Suprapubic skin (tissue), 4 donors: ENCODE measurements at places on chromosomes 12 and 14. TPM values are rescaled to one million over a fixed set of nuclear protein-coding genes. Genes with fewer than 3 reads are reported as not detected.

Gene LRTM2
- total RNA-seq, result not detected

DNA sequence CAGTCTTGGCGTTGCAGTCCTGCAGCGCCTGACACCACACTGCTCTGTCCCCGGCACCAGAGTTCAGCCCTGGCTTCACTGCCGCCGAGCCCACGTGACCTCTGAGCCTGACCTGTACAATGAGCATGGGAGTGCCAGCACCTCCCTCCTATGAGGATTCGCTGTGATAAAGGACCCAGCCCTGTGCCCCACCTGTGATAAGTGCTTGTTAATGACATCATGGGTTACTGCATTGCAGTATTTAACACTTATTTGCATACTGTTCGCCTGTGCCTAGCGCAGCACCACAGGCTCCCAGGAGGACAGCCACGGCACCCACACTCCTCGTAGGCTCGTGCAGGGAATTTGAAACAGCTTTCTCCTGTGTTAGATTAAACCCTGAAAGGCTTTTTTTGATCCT is 118.2 kb upstream of the GSC start:
- DNase-seq, result no peak

Gene HNRNPC
- total RNA-seq, result 355 TPM

Gene EML5
- total RNA-seq, result 0.42 TPM

DNA sequence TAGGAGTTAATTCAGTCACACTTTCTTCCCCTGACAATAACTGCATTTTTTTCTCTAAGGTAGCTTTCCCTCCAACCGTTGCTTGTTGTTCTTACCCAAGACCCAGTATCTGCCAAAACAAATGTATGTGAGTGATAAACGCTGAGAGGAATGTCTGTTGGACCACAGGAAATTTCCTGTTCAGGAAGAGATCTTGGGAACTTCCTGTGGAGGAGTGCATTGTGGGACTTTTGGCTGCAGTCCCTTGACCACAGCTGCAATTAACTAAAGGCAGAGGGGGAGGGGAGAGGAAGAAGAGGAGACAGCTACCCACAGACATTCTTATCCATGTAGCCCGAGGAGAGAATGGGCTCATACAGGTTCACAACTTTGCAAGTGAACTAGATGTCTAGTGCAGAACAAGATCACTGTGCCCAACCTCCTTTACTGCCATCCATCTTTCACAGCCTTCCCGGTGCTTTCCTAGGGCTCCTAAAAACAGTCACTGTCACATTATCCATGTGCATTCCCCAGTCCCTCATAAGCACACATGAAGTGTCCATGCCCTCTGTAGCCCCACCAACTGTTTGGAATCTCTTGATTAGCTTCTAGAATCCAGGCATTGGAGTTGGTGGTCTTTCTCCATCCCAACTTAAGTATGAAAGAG is 149.5 kb downstream of the ETV6 start:
- no peak for DNase-seq

Gene VWF
- total RNA-seq, result 91.7 TPM

Gene ZDHHC22
- total RNA-seq, result not detected

Gene BAG5
- 36.2 TPM for total RNA-seq

Gene CMA1
- not detected for total RNA-seq

DNA sequence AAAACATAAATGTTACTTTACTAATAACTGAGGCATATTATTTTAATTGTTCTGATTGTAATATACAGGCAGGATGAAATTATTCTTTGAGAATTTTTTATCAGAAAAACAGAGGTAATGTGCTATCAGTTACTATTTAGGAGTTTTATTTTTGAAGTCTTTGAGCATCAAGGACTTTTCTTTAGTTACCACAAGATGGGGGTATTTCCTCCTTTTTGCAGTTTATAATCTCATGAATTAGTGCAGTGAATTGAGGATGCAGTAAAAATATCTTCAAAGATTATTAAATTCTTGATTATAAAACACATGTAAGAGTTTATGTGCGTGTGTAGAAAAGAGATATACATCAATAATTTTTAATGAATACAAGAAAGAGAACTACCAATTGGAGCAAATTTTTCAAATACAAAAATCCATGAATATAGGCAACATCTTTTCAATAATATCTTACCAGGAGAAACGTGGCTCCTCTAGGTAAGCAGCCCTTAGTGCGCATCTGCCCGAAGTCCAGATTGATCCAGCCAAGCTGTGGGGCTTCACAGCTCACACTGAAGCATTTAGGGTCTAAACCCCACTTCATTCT is 71.6 kb downstream of the ERGIC2 start:
- no peak for DNase-seq

GRCh38 chr14:45253754-45254310 is 830 bp upstream of the MIS18BP1 start:
- peak; percentile 69 for DNase-seq

GRCh38 chr12:90333939-90334338 is 621.0 kb downstream of the CCER1 start:
- no peak for DNase-seq

DNA sequence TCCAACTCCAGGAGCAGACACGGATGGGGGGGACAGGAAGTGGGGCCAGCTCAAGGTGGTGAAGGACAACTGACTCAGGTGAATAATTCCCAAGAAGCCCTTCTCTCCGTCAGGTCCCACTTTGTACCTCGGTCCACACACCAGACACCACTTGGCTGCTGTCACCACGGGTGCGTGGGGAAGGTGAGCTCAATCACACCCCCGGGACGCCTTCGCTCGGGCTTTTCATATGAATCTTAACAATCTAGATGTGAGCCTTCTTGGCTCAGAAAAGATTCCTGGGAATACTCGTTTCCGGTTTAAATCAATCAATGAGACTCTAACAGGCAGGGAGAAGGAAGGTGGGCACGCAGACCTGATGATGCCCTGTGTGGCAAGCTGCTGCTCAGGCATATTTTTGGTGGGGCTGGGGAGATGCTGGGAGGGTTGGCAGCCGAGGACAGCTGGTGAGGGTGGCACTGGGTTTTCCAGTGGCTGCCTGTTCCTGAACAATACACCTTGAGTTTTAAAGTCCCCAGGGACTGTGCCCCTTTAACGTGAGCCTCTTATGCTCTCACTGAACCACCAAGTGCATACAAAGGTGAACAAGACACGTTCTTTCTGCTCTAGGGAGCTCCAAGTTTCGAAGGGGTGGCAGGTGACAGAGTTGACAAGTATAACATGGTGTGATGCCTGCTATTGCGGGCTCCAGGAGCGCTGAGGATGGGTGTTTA is 5.1 kb downstream of the TESC start:
- DNase-seq, result no peak

DNA sequence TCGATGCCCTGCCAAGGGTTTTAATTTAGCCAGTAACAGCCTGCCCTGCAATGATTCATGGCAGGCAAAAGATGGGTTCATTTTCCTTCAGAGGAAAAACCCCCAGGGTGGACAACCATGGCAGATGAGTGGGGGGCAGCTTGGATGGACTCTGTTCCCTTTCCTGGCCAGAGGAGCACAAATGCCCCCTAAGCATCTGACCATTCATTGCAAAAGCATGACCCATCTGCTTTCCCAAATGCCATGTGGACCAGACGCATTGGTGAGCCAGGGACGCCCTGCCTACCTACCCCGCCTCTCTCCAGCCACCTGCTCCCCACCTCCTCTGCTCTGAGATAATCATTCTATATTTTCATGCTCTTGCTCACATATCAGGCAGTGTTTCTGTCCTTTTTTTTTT is 281.9 kb downstream of the DPF3 start:
- no peak for DNase-seq

DNA sequence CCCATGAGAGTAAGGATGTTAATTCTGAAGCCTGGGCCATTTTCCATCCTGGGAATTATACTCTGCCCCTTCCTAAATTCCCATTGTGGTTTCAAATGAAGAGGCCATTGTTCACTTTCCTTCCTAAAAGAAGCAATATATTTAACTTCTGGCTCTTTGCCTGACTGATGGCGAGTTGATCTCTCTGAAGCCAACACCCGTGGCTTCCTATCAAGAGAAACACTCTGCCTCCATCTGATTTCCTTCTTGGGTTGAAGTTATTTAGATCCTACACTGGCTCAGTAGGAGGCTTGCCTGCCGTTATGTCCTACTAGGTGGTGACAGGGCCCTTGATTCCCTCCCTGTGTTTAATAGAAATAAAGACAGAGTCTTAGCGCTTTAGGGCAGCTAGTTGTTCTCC is 97.4 kb downstream of the PRKCH start:
- no peak for DNase-seq

Gene NINJ2
- total RNA-seq, result 7.6 TPM
